ENCODE measurements at places on chromosomes 3 and 15. TPM values are rescaled to one million over a fixed set of nuclear protein-coding genes. Genes with fewer than 3 reads are reported as not detected.

GRCh38 chr3:20080956-20081554 is 40.8 kb downstream of the KAT2B start:
- DNase-seq = no peak

- DNase-seq = no peak
Observed at GRCh38 chr3:5245927-5246326, 58.4 kb downstream of the EDEM1 start.

DNA sequence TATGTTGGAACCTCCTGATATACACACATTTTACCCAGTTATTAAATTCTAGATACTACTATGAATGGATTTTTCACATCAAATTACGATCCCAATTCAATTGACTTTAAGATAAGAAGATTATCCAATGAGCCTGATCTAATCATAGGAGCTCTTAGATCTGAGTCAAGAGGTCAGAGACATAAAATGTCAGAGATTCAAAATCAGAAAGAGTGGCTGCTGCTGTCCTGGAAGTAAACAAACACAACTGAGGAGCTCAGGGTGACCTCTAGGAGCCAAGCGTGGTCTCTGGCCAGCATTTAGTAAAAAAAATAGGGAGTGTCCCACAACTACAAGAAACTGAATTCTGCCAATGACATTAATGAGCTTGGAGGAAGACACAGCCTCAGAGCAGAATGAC is 557.1 kb upstream of the CBLB start:
- no peak for DNase-seq

- DNase-seq = peak; percentile 84
Observed at GRCh38 chr15:63497642-63498467, 6.5 kb upstream of the USP3 start.

LRTM1 gene
- not detected for total RNA-seq

IP6K2 gene
- total RNA-seq = 123 TPM

- no peak for DNase-seq
Observed at GRCh38 chr3:174488527-174488926, 370.6 kb upstream of the NAALADL2 start.

DNA sequence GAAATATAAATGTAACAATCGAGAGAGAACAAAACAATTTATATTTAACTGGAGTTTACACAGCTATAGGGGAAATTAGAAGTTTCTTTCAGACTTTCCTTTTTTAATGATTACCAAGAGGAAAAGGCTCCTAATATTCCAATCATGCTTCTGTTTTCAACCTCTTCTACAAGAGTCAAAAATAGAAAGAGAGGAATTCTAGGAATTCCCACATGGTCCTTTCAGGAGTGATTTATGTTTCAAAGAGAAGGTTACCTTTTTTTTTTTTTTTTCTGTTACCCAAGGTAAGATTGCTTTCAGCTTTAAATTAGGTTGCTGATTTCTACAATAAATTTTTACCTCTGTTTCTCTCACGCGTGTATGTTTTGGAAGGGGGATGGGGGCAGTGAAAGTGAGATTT is 355.3 kb upstream of the DCBLD2 start:
- DNase-seq = no peak

DGKG gene
- not detected for total RNA-seq

GRCh38 chr15:47711655-47712054 is 5.7 kb upstream of the SEMA6D start:
- no peak for DNase-seq

NECTIN3 gene
- total RNA-seq = 7.6 TPM

DPPA4 gene
- 1.8 TPM for total RNA-seq
